ENCODE measurements at places on chromosomes 1 and 21.
A peak's percentile ranks its signal among the peaks of the same experiment; 100 is the strongest.

GRCh38 chr1:156128654-156129597 is 14.4 kb downstream of the LMNA start:
- no peak for DNase-seq

GRCh38 chr1:172532183-172532699 is 709 bp upstream of the SUCO start:
- peak; percentile 79 for DNase-seq

- no peak for DNase-seq
Observed at GRCh38 chr1:95553595-95553994, 319.6 kb downstream of the RWDD3 start.

DNA sequence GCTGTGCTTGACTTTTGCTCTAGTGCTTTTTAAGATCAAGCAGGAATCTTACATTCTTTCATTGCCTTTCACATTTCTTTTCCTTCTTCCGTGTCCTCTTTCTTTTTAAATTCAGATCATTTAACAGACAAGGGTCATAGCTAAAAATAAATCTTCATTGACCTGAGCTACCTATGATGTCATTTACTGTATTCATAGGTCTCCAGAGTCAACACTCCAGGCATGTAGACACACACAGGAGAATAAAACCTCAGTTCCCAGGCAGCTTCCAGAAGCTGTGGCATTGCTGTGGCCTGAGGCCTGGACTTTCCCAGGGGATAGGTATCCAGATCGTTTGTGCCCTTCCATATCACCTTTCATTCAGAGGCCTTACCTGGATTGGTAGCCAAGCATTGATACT is 38.5 kb upstream of the ENAH start:
- no peak for DNase-seq

DNA sequence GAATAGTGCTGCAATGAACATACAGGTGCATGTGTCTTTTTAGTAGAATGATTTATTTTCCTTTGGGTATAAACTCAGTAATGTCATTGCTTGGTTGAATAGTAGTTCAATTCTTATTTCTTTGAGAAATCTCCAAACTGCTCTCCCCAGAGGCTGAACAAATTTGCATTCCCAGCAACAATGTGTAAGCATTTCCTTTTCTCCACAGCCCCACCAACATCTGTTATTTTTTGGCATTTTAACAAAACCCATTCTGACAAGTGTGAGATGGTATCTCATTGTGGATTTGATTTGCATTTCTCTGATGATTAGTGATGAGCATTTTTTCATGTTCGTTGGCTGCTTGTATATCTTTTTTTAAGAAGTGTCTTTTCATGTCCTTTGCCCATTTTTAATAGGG is 21.9 kb upstream of the EEIG2 start:
- no peak for DNase-seq

- DNase-seq: no peak
Observed at GRCh38 chr1:244952940-244953339, 88.6 kb upstream of the HNRNPU start.

GRCh38 chr1:25193229-25193628 is 39.1 kb downstream of the SYF2 start:
- DNase-seq: no peak

- no peak for DNase-seq
Observed at GRCh38 chr1:180040034-180040433, 85.4 kb downstream of the CEP350 start.

DNA sequence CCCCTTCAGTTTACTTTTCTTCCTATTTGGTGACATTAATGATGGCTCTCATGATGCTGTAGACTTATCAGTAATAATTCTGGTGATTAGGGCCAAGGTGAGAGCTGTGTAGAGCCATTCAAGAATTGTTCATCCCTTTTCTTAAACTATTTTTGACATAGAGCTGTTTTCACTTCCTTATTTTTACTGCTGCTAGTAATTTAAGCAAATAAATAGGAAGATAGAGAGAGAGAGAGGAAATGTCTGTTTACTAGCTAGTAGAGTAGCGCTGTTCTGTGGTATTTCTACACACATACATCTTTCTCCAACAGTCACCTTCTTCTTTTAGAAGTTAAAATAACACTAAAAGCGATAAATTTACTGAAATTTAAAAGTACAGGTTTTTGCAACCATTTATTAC is 678.0 kb upstream of the ZP4 start:
- no peak for DNase-seq

DNA sequence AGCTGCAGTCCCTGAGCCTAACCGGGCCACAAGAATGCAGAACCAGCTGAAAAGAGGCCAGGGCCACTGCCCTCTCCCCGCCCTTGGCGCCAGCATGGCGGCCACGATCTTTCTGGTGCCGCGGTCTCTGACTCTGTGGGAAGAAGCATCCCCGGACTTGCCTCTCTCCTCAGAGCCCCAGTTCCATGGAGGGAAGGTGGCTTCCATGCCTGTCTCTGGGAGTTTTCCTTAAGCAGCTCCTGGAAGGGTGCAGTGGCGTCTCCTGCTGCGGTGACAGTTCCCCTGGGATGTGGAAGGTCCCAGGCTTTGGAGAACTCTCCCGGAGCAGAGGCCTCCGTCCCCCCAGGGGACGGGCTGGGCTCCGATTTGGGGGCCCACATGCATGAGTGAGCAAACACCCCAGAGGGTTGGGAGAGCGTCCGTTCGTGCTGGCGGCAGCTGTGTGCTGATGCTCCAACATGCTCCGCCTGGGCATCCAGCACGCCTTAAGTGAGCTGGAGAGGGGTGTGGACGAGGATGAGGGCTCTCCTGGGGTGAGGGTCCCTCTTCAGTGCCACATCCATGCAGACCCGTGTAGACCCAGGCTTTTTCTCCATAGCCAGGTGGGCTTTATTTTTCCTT is 109.8 kb upstream of the COL6A1 start:
- peak; percentile 58 for DNase-seq

DNA sequence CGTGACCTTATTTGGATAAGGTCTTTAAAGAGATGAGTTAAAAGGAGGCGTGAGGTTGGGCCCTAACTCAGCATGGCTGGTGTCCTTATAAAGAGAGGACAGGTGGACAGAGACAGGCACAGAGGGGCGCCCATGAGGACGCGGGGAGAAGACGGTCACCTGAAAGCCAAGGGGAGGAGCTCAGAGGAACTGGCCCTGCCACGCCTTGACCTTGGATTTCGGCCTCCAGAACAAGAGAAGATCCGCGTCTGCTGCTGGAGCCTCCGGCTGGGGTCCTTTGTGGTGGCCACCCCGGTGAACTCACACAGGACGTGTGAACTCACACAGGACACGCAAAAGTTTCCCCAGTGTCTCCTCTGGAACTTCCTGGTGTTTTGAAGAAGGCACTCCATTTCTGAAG is 122.7 kb downstream of the SIK1 start:
- DNase-seq: no peak

GRCh38 chr1:23756676-23757075 is 13.4 kb downstream of the ELOA start:
- no peak for DNase-seq

- DNase-seq: no peak
Observed at GRCh38 chr1:96072021-96072420, 649.6 kb upstream of the PTBP2 start.

- peak; percentile 92 for DNase-seq
Observed at GRCh38 chr1:156129687-156130577, 15.4 kb downstream of the LMNA start.
